ENCODE measurements at places on chromosomes 1 and 21. TPM values are rescaled to one million over a fixed set of nuclear protein-coding genes. Genes with fewer than 3 reads are reported as not detected.

WNT4 gene
- 2.5 TPM for total RNA-seq

CACNA1S gene
- not detected for total RNA-seq

GRCh38 chr1:17437580-17438317, 1.7 kb downstream of the RCC2 start:
- peak; percentile 38 for DNase-seq

- no peak for DNase-seq
Measured at GRCh38 chr1:151624783-151625182, 12.9 kb downstream of the SNX27 start.

DNA sequence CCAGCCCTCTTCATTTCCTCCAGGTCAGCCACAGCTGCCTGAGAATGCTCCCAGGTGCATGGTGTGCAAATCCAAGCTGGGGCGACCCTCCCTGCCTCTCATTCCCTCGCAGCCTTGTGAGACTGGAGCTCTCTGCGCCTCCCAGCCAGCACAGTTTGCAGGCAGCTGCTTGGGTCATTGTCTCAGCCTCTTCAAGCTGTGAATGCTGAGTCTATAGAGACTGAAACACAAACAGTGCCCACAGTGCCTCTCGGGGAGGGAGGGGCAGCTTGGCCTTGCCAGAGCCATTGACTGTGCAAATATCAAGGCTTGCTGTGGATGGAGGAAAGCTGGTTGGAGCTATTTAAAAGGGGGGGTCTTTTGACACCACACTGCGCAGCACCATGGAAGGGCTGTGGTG, 10.6 kb downstream of the PLXNA2 start:
- peak; percentile 70 for DNase-seq

DNA sequence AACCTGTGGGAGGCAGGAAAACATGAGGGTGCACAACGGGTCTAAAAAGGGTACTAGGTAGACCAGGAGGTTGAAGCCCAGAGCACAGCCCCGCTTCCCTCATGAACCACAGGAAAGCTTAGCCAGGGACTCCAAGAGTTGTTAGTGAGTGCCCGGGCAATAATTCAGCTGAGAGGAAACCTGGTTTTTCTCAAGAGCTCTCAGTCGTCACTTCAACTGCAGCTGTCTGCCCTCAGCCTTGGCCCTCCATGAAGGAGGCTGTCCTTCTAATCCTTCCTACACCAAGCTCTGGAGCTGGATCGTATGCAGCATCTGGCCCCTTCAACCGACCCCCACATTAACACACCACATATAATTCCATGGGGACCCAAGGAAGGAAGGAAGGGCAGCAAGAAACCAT, 77.0 kb upstream of the BACE2 start:
- no peak for DNase-seq

GRCh38 chr21:33750017-33750416, 107.7 kb downstream of the ITSN1 start:
- no peak for DNase-seq

DNA sequence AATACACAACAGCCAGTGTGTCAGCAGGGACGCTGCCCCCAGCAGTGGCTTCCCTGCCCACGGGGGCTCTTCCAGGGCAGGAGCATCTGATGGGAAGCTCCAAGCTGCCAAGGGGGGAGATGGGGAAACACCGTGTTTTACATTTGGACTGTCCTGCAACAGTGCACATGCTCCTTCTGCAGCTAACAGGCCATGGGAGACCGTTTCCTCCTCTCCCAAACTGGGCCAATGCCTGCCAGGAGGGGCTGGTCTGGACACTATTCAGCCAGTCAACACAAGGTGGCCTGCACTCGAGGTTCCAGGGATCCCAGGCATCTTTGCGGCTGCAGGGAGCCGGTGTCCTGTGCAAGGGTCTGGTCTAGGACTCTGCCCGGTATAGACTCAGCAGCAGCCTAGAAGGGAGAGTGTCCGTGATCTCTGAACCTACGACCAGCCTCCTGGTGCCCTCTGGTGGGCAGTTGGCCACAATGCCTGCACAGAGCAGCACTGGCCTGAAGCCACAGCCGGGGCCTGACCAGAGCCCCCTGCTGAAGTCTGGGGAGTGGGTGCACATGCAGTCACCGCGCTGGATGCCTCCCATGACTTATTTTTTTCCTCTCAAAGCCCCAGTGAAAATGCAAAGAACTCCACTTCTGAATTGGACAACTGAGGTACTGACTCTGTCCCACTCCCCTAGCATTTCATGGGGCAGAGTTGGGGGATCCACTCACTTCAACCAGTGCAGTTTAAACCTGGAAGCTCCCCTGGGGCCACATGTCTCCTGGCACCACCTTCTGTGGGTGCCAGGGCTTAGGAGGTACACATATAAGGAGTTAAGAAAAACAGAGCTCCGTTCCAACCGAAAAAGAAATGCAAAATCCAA, 33.3 kb downstream of the RCC2 start:
- peak; percentile 53 for DNase-seq

- peak; percentile 40 for DNase-seq
Measured at GRCh38 chr1:24849672-24850295, 80.3 kb downstream of the RUNX3 start.
